Activated CD8-positive, alpha-beta memory T cell treated with anti-CD3 and anti-CD28 coated beads for 24 hours (primary cell): ENCODE measurements at places on chromosomes 7 and 10.

GRCh38 chr10:60480865-60481563 is 91.3 kb upstream of the ANK3 start:
- DNase-seq = no peak

GRCh38 chr7:30977896-30978564 is 14.3 kb downstream of the GHRHR start:
- DNase-seq = peak; percentile 53

GRCh38 chr7:1019789-1020610 is 24.3 kb upstream of the GPR146 start:
- no peak for DNase-seq

- no peak for DNase-seq
Measured at GRCh38 chr7:28395831-28396230, 16.5 kb upstream of the CREB5 start.

- peak; percentile 21 for DNase-seq
Measured at GRCh38 chr7:51021906-51022570, 239.3 kb upstream of the GRB10 start.

- no peak for DNase-seq
Measured at GRCh38 chr7:92691578-92691977, 101.4 kb upstream of the FAM133B start.

- DNase-seq = no peak
Measured at GRCh38 chr10:8453587-8453986, 399.1 kb downstream of the GATA3 start.

- no peak for DNase-seq
Measured at GRCh38 chr7:5671046-5671445, 110.4 kb downstream of the RNF216 start.

- no peak for DNase-seq
Measured at GRCh38 chr7:22150221-22150620, 204.5 kb upstream of the CDCA7L start.

GRCh38 chr10:75375838-75376237 is 25.7 kb downstream of the ZNF503 start:
- no peak for DNase-seq

DNA sequence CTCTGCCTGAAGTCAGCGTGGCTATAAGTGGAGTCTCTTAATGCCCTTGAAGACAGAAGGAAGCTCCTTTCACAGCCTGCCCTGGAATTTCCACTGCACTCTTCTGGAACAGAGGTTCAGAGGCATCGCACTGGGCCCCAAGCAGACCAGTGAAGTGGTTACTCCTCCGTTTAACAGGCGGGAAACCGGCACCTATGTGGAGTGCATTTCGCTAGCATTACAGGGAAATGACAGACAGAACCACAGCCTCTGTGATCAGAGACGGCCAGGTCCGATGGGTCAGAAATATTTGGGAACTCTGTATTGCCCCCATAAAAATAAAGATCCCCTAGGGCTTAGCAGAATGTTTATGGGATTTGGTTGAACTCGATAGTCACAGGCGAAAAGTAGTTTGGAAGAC is 406.9 kb upstream of the PRKCQ start:
- no peak for DNase-seq

DNA sequence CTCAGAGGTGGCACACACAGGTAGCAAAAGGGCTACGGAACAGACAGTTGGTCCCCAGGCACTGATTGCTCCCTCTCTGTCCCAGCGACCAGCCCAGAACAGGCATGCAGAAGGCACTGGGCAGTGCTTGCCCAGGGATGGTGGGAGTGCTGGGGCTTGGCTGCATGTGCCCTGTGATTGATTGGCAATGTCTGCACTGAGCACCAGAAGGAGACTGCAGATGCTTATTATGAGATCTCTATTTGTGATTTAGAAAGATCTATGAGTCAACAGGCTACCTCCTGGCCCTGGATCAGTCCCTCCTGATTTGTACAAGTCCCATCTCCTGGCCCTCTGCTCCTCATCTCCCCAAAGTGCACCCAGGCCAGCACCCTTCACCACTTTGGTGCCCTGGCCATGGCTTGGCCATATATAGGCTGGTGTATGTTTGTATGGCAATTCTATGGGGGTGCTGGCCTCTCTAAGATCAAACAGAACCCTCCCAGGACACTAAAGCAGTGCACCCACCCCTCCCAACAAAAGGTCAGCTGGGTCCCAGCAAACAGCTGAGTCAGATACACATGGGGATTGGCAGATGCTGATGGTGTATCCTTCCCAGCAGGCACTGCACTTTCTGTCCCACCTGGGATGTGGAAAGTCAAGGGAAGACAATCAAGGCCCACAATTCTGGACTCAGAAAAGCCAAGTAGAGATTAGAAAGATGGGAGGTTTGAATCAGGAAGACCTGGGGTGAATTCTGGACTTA is 30.9 kb downstream of the CAMK2B start:
- peak; percentile 44 for DNase-seq

- no peak for DNase-seq
Measured at GRCh38 chr10:33661580-33662336, 327.3 kb upstream of the NRP1 start.

- no peak for DNase-seq
Measured at GRCh38 chr7:73560109-73560835, 2.8 kb upstream of the BCL7B start.

DNA sequence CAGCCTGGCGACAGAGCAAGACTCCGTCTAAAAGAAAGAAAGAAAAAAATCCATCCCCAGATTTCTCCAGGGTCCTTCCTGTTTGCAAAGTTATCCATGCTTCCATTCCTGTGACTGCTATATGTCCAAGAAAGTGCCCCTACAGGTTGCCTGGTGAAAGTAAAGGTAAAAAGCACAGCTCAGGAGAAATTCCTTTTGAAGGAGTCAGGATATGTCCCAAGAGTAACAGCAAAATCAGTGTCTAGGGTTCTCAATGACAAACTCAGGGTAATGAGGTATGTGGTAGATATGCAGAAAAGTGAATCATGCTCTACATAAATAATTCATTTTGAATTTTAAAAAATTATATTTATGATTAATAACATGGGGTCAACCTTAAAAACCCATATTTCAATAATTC is 91.5 kb downstream of the CTTNBP2 start:
- DNase-seq = no peak

DNA sequence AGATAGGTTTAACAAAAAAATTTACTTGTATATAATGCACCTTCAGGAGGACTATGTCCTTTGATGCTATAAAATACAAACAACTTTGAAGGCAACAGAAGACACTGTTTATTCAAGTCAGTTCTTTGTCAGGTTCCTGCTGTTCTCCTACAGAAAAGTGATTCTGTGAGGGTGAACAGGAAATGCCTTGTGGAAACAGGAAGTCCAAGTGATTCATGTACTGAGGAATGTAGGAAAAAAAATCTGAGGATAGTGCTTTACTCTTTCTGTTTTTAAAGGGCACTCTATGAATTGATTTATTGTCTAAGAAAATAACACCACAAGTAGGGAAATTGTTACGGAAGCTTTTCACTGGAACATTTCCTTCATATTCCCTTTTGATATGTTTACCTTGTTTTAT is 171.9 kb downstream of the HDAC9 start:
- no peak for DNase-seq

DNA sequence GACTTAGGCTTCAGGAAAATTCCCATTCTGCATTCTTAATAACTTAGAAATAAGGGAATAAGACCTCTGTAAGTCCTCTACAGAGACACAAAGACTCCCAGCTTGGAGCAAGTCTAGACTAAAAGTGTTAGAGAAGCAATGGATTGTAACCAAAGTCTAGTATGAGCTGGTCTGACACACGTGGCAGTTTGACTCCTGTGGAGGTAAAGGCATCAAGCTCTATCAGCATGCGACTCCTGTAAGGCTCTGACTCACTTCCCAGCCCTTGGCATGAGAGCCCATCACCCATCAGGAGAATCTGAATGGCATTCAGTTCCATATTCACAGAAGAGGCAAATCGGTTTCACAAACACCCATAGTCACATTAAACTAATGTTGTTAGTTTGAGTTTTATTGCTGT is 4.4 kb upstream of the VSTM4 start:
- peak; percentile 5 for DNase-seq

DNA sequence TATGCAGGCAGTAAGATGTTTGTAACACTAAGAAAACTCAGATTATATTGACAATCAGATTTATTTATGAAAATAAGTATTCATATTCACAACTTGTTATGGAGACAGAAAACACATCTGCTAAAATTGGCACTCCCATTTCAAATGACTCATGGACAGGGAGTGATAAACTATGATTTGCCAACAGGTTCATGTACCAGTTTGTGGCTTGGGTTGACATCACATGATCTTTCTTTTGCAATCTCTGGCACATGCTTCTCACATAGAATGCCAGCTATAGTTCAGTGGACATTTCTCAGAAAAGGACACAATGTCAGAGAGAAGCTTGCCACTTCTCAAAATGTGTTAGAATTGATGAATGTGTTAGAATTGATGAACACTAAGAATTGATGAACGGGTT is 663.2 kb upstream of the ANKRD30A start:
- DNase-seq = no peak

DNA sequence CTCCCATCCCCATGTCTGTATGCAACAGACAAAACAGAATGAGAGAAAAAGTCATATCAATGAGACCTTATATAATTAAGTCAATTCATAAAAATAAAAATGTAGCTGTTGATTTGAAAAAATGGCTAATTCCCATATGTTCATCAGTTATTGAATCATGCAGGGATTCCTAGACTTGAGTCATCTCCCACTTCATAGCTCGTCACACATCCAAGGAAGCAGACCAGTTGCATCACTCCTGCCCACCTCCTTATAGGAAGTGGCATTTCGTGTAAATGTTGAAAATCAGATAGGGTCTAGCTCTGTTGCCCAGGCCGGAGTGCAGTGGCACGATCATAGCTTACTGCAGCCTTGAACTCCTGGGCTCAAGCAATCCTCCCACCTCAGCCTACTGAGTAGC is 56.1 kb upstream of the SH2B2 start:
- no peak for DNase-seq

GRCh38 chr10:48501226-48501625 is 103.6 kb downstream of the ARHGAP22 start:
- peak; percentile 21 for DNase-seq

DNA sequence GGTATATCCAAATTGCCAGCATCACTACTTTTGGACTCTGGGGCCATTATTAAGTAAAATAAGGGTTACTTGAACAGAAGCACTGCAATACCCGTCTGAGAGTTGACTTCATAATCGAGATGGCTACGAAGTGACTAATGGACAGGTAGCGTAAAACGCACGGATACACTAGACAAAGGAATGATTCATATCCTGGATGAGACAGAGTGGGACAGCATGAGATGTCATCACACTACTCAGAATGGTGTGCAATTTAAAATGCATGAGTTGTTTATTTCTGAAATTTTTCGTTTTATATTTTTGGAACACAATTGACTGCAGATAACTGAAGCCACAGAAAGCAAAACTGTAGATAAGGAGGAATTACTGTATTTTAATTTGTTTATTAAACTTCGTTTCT is 421.5 kb upstream of the LRGUK start:
- DNase-seq = no peak

GRCh38 chr7:79317728-79318127 is 135.7 kb downstream of the MAGI2 start:
- DNase-seq = no peak

DNA sequence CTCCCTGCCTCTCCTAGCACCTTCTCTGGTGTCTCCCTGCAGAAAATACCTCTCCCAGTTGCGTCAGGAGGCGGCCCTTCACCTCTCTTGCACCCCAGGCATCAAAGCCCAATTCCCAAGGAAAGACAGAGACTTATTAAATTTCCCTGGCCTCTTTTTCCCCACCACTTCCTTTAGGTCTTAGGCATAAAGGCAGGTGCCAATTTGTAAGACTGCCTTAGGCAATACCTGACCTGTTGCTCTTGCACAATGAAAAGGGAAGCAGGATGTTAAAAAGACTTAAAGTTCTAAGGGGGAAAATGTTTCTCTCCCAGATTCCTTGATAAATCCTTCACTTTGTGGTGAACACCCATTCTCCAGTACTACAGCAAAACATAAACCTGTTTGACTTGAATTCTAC is 186.7 kb downstream of the SLC25A13 start:
- no peak for DNase-seq

DNA sequence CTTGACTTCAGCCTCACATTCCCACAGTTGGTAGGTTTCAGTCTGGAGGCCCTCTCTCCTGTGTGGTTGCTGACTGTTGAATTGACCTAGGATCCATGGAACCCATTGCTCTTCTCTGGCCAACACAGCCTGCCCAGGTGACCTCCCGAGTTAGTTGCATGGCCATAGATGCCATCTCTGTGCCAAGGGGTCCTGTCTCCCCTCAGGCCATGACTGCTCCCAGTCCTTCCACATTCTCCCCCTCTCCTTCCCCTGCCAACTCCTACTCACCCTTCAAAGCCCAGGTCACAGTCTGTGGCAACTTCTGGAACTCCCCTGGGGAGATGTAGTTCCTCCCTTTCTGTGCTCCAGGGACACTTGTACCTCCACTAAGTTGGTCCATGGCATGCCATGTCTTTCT is 67.3 kb upstream of the GRB10 start:
- no peak for DNase-seq

- no peak for DNase-seq
Measured at GRCh38 chr7:53214463-53214862, 179.0 kb downstream of the POM121L12 start.
